Astrocyte of the cerebellum (primary cell): ENCODE measurements at places on chromosomes 11 and 22.

DNA sequence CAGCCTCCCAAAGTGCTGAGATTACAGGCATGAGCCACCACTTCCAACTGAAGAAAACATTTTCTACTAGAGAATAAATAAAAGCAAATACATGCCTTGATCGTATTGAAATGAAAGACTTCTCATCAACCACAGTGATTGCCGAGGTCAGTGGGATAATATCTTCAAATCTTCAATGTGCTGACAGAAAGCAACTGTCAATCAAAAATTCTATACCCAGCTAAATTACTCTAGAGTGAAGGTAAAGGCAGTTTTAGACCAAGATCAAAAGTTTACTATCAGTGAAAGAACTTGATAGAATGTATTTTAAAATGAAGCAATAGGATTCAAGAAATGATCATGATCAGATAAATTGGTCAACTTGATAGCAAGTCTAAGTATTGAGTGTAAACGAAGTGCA, 130.6 kb downstream of the BRD1 start:
- DNase-seq = no peak

GRCh38 chr11:88555829-88556202, 218.3 kb upstream of the CTSC start:
- DNase-seq = peak; percentile 77

GRCh38 chr22:33842421-33843094, 77.7 kb downstream of the LARGE1 start:
- DNase-seq = no peak

GRCh38 chr22:33806191-33806590, 114.1 kb downstream of the LARGE1 start:
- no peak for DNase-seq

DNA sequence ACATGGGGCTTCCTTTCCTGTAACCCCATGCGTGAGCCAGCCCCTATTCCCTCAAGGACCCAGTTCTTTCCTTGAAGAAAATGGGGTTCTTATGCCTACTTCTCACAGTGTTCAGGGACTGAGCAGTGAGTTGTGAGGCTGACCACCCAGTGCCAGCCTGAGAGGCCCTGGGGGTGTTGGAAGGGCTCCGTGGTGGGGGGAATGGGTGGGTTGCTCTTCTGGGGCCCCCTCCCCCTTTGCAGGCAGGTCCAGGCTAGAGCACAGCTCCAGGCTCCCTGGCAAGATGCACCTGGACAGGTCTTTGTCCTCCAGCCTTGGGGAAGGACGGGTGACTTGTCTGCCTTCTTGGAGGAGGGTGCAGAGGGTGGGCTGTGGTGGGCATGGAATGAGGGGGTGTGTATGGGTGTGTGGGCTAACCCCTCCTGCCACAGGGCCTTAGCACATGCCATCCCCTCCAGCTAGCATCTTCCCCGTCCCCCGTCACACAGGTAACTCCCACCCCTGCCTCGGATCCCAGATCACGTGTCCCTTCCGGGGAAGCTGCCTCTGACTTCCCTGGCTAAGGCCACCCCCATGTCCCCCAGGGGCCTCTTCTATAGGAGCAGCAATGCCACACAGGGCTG, 64.6 kb downstream of the MYEOV start:
- DNase-seq = no peak

DNA sequence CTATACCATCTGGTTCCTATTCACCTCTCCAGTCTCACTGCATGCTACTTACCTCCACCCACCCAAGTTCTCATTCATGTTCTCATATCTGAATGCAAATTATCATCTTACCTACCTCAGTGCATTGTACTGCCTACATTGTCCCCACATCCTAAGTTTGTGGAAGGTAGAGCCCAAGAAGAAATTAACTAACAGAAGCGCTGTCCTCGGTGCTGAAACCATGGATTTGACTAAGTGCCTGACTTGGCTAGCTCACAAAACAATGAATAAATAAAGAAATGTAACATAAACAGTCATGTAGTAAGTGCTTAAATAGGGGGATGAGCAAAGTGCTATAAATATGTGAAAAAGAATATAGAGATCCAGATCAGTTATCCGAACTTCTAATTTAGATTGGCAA, 63.2 kb downstream of the GRIA4 start:
- DNase-seq = peak; percentile 72

DNA sequence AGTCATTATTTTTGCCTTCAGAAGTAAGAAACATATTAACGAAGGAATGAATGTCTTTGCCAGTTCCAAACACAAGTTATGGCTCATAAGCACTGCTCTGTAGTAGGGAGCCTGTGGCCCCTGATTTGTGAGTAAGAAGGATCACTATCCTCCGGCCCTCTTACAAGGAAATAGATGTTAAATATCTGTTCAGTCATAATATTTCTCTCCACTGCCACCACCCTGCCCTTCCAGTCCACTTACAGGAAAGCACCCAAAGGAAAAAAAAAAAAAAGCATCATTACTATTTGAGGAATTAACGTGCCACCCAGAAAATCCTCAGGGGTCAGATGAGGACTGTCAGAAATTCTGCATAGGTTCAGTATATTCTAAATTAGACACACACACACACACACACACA, 123.4 kb downstream of the ETS1 start:
- no peak for DNase-seq

GRCh38 chr11:63551091-63551888, 11.9 kb downstream of the PLAAT2 start:
- DNase-seq = no peak

DNA sequence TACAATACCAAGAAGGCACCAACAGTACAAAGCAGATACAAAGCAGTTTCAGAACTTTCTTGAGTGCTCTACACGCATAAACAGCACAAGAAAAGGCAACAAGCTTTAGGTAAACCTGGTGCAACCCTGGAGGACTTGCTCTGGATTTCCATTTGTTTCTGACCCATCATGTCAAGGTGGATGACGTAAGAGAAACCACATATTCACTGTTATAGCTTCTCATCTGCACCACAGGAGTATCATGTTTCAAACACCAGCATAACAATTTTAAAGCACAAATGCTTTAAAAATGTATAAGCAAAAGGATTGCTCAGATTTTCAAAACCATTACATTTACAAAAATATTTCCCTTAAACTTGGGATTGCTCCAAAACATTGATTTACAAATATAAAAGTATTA, 25.0 kb upstream of the YPEL1 start:
- peak; percentile 88 for DNase-seq

- no peak for DNase-seq
Observed at GRCh38 chr11:112612250-112612849, 348.9 kb upstream of the NCAM1 start.
